ENCODE measurements at places on chromosomes 4 and X.
A peak's percentile ranks its signal among the peaks of the same experiment; 100 is the strongest.

DNA sequence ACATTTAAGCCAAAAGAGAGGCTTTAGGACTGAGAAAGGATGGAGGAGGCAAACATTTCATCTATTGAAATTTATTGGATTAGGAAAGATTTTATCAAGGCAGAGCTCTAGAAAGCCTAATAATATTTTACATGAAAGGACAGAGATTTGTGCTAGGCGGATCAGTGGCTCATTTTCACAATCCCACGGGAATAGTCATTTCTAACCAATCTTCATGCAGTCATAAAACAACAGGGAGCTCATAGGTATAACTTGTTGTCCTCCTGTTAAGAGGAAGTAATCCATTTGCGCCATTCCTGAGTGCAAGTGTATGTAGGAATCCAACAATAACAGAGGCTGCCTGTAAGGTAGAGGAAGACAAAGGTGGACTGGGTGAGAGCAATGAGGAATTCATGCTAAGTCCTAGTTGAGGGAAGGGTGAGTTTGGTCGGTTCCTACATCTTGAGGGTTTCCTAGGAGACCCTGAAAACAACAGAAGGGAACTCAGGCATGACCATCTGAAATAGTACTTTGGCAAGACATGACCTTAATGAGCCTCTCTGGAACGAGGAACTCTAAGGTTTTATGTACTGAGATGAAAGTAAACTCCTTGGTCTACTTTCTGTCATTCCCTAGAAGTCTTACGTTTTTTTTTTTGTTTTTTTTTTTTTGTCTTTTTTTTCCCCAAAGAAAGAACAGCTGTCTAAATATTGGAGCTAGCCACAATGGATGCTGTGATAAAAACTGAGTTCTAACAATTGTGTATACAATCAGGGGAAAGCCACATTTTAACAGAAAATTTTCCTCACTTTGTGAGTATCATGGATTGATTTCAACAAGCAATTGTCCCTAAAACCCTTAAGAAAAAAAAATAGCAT is 89.7 kb downstream of the GEMIN8 start:
- DNase-seq, result no peak

DNA sequence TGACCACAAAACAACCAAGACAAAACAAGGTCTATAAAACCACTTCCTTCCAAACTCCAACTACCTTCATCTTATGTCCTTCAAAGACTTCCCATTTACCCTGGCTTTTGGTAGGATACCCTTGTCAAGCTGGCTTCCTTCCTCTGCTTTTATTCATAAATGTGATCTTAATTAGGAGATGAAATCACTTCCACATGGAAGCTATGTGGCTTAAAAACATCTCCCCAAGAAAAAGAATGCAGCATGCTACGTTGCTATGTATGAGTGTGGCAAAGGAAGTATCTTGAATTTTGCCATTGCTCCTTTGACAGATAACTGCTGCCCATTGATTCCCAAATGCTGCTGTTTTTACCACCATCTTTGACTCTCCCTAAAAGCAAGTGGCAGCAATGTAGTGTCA is 46.4 kb upstream of the VEGFD start:
- DNase-seq, result no peak

DNA sequence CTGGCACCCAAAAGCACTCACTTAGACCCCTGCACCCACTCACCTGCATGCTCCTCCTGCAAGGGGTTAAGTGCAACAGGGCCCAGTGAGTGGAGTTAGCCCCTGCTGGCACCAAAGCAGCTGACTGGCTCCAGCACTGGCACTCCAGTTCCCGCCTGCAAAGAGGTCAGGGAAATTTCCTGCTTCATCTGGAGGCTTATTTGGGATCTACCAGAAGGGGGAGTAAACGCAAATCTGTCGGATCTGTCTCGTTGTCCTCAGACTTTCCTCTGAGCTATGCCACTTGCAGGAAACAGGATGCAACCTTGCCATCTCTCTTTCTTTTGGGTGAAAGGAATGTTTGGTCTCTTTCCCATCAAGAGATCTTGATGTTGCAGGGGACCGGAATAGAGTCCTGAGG is 435.6 kb downstream of the PCDH10 start:
- no peak for DNase-seq

DNA sequence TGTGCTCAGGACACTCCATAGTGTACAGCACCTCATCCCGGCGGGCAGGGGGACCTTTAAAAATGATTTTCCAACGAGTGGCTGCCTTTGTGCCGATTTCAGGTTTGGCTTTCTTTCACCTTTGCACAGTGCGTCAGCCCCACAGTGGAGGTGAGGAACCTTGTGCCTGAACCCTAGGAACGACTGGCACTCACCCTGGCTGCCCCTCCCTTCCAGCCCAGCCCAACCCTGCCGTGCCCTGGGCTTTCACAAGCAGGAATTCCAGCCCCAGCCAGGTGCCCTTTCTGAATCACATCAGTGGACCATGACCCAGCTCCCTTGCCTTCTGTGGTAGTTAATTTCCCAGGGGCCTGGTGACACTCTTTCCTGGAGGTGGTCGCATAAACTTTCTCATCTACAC is 1.3 kb downstream of the TMEM164 start:
- no peak for DNase-seq

- no peak for DNase-seq
Observed at GRCh38 chr4:156901871-156902270, 69.7 kb downstream of the PDGFC start.

DNA sequence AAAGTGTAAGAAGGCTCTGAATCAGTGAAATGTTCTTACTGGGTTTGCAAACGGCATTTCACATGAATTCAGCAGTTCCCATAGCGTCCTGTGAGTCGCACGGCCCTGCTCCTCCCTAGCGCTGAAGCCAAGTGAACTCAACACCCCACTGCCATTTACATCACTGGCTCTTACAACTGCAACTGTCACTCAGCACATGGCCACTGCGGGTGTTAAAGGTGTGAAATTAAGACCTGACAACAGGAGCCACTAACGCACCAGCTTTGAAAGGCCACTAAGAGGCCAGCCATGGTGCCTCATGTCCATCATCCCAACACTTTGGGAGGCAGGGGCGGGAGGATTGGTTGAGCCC is 31.7 kb downstream of the RNF212 start:
- no peak for DNase-seq

DNA sequence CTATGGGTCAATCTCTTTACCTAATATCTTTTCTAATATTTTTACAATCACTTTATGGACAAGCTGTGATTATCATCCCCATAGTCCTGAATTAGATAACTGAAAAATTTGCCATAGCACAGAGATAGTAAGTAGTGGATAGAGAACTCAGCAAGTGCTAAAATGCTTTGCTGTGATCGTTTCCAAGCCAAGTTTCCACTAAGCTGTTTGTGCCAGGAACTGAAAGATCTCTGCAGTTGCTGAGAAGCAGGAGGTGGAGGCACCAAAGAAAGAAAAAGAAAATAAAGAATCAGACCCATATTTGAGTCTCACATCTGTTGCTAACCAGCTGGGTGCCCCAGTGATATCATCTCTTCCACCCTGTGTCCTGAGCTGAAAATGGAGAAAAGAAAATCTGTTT is 605.6 kb upstream of the BOD1L1 start:
- DNase-seq, result no peak

DNA sequence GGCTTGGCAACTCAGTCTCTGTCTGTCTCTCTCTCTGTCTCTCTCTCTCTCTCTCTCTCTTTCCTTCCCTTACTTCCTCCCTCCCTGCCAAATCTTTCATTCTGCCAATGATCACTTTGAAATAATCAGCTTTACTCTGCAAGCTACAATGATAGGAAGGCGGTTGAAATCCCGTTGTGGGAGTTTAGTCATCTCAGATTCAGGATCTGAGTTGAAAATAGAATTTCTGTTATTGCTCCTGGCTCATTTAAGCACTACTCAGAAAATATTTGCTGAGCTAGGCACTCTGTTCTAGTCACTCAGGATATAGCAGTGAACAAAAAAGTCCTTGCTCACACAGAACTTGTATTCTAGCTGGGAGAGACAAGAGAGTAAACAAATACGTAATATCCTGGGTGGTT is 56.3 kb upstream of the DCTD start:
- no peak for DNase-seq

DNA sequence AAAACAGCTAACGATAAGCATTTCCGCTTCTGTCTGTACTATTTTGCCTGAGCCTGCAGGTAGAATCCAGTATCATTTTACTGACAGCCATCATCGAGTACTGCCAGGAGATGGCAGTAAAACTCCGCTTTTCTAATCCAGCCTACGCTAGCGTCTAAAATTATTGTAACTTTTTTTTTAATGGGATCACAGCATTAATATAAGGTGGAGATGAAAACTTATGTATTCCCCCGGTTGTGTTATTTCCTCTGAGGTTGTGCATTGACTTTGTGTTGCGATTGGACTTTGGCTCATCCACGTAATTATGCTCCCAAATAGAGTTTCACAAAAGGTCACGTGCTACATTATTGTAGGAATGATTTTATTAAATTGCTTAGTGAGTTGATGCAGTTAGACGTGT is 248.1 kb downstream of the C4orf33 start:
- DNase-seq, result peak; percentile 25

DNA sequence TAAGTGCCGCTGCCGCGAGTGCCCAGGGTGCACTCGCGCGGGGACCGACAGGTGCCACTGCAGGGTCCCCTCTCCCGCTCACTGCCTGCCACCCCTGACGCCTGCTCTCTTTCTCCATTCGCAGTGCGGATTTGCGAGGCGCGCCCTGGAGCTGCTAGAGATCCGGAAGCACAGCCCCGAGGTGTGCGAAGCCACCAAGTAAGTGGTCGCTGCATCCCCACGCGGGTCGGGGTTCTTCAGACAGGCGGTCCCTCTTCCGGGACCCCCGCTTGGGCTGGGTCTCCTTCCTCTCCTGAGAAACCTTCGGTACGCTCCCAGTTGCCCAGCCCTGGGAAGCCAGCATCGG is 547 bp downstream of the GUCY1A1 start:
- DNase-seq, result no peak

DNA sequence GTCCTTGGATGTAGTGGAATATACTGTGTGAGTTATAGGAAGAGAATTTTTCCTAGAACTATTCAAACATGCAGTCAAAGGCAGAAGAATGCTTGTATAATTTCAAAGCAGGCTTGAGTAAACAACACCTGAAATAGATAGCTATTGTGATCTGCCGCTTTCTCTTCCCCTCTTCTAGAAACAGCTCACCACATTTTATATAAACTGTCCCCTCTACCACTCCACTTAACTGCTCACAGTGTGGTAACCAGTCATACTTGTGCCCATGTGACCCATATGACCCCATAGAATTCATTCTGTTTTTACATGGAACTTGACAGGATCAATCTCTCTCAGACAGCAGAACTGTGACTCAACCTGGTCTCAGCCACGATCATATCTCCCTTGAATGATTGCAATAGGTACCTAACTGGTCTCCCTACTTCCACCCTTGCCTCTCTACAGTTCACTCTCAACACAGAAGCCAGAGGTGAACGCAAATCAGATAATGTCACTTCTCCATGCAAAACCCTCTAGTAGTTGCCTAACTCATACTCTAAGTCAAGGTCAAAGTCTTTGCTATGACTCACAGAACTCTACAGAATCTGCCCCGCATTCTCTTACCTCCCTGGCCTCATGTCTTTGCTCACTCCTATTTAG is 85.6 kb upstream of the EFHC2 start:
- peak; percentile 11 for DNase-seq
